Stimulated activated CD4-positive, alpha-beta T cell treated with anti-CD3 and anti-CD28 coated beads, Interleukin-1b, Interleukin-23, amount 100 ng/mL, for 24 hours (primary cell): ENCODE measurements at places on chromosomes 4 and X.
A peak's percentile ranks its signal among the peaks of the same experiment; 100 is the strongest.

GRCh38 chr4:174192943-174193342 is 90.5 kb downstream of the FBXO8 start:
- DNase-seq, result no peak

DNA sequence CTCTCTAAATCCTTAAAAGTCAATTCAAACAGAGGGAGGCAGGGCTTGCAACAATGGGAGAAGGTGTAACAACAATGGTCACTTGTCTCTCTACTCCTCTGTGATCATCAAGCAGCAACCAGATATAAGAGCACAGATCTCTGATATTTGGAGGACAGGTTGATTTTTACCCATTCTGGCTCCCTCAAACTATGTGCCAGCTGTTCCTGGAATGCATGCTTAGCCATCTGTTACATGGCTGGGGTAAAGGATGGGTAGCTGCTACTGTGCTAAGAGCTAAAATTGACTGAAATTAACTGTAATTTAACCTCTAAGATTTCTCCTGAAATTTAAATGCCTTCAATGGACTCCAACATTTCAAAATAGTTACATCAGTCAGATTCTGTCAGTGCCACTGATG is 1459.9 kb downstream of the PCDH7 start:
- no peak for DNase-seq

GRCh38 chr4:55524844-55525571 is 21.7 kb downstream of the CLOCK start:
- DNase-seq, result no peak

DNA sequence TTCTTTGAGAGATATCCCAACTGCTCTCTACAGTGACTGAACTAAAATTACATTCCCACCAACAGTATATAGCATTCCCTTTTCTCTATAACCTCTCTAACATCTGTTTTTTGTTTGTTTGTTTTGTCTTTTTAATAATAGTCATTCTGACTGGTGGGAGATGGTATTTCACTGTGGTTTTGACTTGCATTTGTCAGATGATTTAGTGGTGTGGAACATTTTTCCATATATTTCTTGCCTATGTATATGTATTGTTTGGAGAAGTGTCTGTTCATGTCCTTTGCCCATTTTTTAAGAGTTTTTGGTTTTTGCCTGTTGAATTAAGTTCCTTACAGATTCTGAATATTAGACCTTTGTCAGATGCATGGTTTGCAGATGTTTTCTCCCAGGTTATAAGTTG is 9.0 kb downstream of the USO1 start:
- no peak for DNase-seq

GRCh38 chr4:136867465-136867864 is 664.8 kb downstream of the PCDH18 start:
- no peak for DNase-seq

- DNase-seq, result no peak
Measured at GRCh38 chrX:121455890-121456289, 408.5 kb downstream of the GLUD2 start.

GRCh38 chr4:44791831-44792230 is 65.5 kb upstream of the GNPDA2 start:
- no peak for DNase-seq

DNA sequence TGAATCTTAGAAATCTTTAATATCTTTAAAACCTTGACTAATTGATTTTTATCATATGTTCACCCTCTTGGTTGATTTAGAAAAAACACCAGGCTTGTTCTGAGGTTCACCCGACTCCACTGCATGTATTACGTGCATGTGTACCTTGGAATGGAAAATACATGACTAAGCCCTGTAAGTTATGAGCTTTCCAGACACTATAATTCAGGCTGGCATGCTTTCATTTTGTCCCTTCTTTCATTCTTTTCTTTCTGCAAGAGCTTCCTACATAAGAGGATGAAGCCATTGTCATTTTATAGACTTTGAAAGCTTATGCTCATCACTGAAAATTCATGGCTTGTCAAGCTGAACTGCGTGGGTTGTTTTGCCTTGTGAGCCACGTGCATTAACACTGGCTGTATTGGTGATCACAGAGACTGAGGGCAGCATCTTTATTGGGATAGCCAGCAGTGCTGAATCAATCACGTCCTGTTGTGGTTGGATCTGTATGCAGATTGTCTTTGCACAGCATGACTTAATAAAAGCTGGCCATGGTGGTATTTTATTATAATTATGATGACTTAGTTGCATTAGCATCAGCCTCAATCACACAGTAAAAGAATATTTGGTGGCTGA is 141.9 kb downstream of the SLIT2 start:
- no peak for DNase-seq

DNA sequence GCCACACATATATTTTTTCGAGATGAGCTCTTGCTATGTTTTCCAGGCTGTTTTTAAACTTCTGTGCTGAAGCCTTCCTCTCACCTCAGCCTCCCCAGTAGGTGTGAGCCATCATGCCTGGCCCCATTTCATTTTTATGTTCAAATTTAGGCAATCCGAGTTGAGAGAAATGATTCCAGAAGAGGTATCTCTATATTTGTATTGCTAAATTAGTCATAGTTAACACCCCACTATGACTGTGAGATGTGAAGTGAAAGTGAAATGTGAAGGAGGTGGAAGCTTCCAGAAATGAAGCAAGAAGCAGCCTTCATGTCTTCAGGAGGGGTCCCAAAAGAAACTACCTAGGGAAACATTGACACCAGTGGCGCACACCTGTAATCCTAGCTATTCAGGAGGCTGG is 17.7 kb downstream of the APELA start:
- no peak for DNase-seq

DNA sequence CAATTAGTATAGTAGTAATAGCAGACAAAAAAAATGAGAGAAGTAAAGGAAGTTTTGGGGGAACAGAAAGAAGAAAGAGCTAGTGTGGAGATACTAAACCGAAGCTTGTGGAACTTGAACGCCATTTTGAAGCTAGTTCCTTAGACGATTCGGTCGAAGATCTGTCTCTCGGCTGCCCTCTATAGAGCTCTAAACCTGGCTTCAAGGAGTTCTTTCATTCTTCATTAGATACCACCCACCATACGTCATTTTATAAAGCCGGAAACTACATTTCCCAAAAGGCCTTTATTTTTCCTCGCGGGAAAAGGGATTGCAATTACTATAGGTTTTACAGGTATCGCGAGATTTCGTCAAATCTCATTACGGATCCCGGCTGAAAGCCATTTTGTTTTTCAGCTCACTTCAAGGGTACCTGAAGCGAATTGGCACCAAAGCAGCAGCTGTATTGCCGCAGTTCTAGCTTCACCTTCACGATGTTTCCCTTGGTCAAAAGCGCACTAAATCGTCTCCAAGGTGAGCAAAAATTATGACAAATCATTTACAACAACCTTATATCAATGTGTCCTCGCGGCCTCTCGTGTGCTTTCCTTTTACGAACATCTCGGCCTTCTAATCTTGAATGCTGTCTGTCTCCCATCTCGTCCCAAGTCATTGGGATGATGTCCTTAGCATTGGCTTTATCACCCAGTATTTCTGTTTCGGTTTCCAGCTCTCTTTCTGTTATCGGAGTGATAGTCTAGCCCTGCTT is at the start of gene COX7B:
Gene COX7B (plus strand): TSS at position 388 of the 748 bp plus-strand sequence. CDS start 86 bp downstream, at position 474.
- peak; percentile 20 for DNase-seq

DNA sequence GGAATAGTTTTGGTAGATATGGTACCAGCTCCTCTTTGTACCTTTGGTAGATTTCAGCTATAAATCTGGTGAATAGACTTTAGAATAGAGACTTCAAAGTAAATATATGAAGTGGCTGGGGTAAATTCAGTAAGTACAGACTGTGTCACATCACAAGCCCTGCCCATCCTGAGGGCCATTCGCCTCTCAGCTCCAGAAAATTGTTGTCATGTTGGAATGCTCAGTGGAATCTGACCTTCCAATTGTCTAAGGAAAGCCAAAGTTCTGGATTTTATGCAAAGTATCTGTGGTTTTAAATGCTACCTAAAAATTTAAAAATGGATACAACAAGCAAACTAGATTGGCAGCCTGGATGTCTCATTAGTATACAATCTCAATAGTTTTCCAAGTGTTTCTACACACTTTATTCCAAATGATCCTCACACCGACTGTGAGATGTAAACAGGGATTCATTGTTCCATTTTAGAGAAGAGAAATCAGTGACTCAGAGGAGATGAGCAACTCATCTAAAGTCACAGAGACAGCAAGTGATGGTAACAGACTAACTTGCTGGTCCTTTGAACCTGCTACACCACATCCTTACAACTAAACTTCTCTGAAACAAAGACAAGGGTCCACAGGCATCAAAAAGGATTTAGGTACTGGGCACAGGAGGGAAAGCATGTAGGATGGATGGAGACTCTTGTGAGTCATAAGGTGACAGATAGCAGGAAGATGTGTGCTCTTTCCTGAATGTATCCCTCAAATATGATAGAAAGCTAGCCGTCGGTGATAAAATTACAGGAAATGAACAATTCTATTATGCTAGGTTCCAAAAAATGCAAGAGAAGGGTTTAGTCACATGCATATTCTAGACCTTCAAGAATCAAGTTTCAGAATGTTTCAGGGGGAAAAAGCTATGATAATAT is 127.3 kb downstream of the ATP10D start:
- no peak for DNase-seq

DNA sequence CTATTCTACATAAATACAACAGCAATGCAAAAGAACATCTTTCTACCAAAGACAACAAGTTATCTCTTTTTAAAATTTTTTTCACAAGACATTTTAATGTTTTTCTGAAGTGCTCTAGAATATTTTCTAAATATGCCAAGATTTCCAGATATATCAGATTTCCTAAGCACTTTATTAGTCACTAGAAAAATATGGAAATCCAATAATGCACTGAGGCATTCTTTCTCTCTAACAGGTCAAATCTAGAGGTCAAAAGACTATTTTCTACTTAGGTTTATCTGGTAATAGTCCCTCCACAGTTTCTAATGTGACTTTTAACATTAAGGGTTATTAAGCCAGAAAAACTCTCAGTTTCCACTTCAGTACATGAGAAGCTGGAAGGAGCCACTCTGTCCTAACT is 1041.2 kb upstream of the INTU start:
- DNase-seq, result no peak

DNA sequence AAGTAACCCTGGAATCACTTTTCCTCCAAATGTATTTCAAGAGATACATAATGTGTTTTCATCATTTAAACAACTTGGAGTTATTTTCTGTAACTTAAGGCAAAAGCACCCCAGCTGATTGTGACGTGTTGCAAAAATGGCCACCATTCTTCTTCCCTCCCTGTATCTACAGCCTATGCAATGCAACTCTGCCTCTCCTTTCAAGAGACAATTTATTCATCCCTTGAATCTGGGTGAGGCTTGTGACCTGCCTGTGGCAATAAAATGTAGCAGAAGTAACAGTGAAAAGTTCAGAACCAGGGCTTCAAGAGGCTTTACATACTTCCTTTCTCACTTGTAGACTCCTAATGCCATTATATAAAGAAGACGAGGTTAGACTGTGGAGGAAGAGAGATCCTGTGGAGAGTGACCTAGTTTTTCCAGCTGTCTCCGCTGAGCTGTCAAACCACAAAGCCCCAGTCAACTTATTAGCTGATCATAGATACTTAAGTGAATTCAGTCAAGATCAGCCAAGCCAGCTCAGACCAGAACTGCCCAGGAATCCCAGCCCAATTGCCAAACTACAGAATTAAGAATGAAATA is 81.0 kb upstream of the KLF3 start:
- DNase-seq, result peak; percentile 6

DNA sequence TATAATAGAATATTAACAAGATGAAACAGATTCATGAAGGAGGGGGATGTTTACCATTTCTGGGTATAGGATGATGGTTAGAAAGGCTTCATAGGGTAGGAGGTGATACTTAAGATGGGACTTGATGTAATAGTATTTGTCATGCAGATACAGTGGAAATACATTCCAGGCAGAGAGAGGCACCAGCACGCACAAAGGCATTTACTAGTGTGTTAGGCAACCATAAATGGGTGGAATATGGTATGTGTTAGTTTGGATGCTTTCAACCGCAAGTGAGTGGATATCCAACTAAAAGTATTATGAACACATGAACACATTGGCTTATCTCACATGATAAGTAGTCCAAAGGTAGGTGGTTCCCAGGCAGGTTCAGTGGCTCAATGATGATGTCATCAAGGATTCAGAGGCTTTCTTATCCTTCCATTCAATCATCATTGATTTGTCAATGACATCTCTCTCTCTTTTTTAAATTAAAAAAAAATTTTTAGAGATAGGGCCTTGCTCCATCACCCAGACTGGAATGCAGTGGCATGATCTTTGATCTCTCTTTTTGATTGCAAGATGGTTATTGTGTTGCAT is 12.7 kb upstream of the STARD8 start:
- DNase-seq, result no peak

- no peak for DNase-seq
Measured at GRCh38 chrX:71225009-71225408, 2.0 kb downstream of the GJB1 start.

GRCh38 chr4:30717208-30718020 is 2.8 kb upstream of the PCDH7 start:
- DNase-seq, result no peak

DNA sequence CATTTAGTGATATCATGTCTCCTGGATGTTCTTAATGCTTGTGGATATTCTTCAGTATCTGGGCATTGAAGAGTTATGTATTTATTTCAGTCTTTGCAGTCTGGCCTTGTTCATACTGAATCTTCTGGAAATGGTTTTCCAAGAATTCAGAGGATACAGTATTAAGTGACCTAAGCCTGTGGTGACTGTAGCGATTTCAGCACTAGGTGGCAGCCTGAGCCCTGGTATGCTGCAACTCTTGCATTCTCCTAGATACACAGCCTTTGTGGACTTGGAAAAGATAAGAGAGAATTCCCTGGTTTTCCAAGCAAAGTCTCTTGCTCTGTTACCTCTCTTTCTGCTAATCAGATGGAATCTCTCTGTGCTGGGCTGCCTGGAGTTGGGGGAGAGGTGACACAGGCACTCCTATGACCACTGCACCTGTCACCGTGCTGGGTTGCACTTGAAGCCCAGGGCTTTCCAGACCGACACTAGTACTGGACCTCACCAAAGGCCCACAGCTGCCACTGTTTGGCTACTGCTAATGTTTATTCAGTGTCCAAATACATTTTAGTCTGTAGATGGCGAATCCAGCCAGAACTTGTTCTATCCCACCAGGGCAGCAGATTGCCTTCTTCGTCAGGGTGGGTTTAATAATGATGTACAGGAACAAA is 19.3 kb upstream of the SPIN2A start:
- no peak for DNase-seq

GRCh38 chr4:119008761-119009160 is 120.1 kb downstream of the SYNPO2 start:
- no peak for DNase-seq

DNA sequence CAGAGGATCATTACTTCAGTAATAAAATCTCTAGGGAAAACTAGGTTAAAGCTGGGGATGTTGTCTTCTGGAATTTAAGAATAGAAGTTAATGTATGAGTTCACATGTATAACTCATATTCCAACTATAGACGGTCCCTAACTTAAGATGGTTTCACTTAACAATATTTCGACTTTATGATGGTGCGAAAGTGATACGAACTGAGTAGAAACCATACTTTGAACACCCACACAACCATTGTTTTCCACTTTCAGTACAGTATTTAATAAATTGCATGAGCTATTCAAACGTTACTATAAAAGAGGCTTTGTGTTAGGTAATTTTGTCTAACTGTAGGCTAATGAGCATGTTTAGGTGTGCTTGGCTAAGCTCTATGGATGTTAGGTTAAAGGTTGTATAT is 38.7 kb downstream of the CCSER1 start:
- DNase-seq, result no peak
